ENCODE measurements at places on chromosomes 1 and 21. TPM values are rescaled to one million over a fixed set of nuclear protein-coding genes. Genes with fewer than 3 reads are reported as not detected.

GNAT2 gene
- 0.24 TPM for total RNA-seq

ITLN1 gene
- total RNA-seq, result not detected

SPRR5 gene
- not detected for total RNA-seq

TESK2 gene
- total RNA-seq, result 2.0 TPM

RBP7 gene
- not detected for total RNA-seq
